Endothelial cell of coronary artery (primary cell): ENCODE measurements at places on chromosomes 13 and 19. TPM values are rescaled to one million over a fixed set of nuclear protein-coding genes. Genes with fewer than 3 reads are reported as not detected.

The ZNF284 gene
- total RNA-seq, result 2.2 and 4.0 TPM in 2 replicates

The CASP14 gene
- total RNA-seq, result not detected in 2 replicates

The BCAM gene
- total RNA-seq, result 15.7 and 21.9 TPM in 2 replicates

The PPFIA3 gene
- total RNA-seq, result 3.2 and 4.2 TPM in 2 replicates

The SCN1B gene
- 7.6 and 8.1 TPM in 2 replicates for total RNA-seq

The IRS2 gene
- total RNA-seq, result 0.27 and 1.9 TPM in 2 replicates

The GPR180 gene
- 8.8 and 11.9 TPM in 2 replicates for total RNA-seq

The TBC1D4 gene
- 37.6 and 45.3 TPM in 2 replicates for total RNA-seq

The RYR1 gene
- total RNA-seq, result under 0.01 and 0.18 TPM in 2 replicates
